ENCODE measurements at places on chromosomes 7 and 10.

DNA sequence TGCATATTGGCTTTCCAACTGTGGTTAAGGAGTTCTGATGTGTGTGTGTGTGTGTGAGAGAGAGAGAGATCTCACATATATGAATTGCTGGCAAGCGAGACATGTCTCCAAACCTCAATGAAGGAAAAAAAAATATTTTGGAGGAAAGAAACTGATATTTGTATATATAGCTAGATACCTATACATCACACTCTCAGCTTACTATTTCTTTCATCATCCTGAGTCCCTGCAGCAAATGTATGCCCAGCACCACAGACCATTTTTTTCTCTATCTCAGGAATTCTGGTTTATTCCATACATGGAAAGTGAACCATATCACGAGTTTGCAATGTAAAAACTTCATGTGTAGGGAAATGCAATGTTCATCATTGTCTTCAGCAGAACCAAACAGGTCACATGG lies 68.9 kb downstream of the MTERF1 start:
- no peak for DNase-seq

DNA sequence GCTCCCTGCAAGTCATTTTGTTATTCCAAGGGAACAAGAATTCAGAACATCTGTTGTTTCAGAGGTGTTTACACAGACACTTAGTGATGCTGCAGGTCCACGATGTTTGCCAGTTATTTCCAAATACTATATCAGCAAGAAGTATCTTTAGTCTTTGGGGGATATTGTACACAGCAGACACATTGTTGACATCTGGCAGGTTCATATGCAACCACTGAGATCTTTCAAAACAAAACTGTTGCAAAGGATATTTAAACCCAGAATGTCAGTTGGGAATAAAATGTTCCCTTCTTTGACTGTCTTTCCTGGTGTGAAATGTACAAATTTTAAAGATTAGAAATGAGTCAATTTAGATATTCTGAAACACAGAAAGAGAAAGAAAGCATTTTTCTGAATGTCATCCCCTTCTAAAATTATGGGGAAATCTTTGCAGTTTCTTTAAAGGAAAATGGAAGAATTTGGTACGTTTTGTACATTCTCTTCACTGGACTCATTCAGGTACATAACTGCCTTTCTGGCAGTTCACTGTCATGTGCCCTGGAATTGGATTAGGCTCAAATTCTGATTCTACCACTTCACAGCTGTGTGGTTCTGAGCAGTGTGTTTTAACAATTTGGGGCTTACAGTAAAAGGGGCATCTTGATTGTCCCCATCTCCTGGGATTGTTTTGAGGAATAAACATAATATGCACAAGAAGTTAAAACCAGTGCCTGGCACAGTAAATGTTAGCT lies 40.3 kb upstream of the CELF2 start:
- no peak for DNase-seq

DNA sequence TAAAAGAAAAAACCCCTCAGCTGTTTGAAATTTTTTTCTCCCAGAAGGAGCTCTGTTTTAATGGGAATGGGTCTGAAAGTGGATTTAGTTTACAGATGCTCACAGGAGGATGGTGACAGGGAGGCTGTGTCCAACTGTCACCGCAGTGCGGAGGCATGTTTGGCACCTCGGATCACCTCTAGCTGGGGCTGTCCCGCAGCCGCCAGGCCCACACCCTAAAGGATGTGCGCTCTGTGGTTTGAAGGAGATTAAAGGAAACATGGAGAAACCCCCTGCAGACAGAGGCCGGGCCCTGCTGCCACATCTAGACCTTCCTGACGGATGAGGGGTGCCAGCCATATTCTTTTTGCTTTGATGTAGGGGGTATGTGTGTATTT lies 160.6 kb downstream of the DNAJB6 start:
- no peak for DNase-seq

DNA sequence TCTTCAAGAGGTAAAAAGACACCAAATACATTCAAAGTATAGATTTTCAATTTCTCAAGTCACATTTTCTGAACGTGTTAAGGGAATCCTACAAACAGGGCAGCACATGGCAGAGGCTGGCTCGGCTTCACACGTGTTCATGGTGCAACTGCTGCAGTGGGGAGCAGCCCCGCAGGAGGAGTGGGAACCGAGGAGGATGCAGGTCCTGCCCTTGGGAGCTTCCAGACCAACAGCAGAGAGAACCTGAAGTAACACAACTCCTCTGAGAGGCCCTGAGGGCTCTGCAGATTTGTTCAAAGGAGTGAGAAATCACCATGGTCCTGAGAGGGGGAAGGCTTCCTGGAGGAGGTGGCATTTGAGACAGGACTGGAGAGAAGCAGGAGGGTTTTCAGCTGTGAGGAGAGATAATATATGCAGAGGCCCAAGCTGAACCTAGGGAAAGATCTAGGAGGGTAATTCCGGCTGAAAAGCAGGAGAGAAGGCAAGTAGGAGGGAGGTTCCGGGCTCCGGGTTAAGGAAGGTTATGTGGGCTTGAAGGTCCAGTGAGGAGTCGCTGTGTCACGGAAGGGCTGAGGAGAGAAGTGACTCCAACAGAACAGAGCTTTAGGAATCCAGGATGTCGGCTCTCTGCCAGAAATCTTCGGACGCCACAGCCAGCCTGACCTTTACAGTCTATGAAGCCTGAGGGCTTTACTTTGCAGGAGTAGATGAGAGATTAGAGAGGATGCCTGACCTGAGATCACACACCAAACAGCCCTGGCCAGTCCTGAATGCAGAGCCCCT lies 77.5 kb downstream of the GPR26 start:
- DNase-seq, result no peak

- no peak for DNase-seq
Observed at GRCh38 chr7:120996333-120996987, 7.9 kb downstream of the CPED1 start.

Data from stimulated activated CD8-positive, alpha-beta memory T cell treated with anti-CD3 and anti-CD28 coated beads, Interleukin-2, amount 100 ng/mL, for 1 hour (primary cell).